ENCODE measurements at places on chromosomes 5 and 9. TPM values are rescaled to one million over a fixed set of nuclear protein-coding genes. Genes with fewer than 3 reads are reported as not detected.

The CCNJL gene
- 13.8 TPM for total RNA-seq

The CIZ1 gene
- total RNA-seq: 82.9 TPM

The KIF12 gene
- not detected for total RNA-seq

DNA sequence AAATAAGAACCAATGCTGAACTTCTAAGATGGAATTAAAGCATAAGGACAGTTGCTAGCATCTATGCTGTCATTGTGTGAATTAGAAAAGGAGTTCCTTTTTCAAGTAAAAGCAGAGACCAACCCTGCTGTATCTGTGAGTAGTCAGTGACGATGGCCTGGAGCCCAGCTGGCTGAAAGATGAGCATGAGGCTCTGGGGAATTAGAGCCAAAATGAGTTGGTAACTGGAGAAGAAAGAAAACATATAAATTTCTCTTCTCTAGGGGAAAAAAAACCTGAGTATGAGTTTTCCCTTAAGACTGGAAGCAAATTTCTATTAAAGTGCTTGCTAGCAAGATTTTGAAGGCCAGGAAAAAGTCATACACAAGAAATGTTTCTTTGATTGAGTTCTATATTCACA is 1.6 kb upstream of the SPZ1 start:
- DNase-seq: no peak

- no peak for DNase-seq
Observed at GRCh38 chr5:29304545-29304944, 1888.9 kb upstream of the CDH6 start.

DNA sequence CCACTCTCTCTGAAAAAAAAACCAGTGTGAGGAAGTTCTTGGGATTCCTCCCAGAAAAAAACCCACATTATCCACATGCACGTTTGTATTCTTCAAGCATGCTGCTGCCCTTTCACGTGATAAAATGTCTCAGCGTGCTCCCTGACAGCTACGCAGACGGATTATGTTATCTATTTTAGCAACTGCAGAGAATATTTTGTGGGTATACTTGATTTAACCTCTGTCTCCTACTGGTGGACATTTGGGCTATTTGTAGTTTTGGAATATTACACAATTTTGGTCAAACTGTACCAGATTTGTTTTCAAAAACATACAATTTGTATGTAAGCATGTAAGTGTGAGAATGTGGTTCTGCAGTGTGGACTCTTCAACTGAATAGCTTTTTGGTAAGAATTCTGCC is 10.7 kb downstream of the PRRC2B start:
- no peak for DNase-seq

GRCh38 chr5:173940269-173940668 is 48.7 kb upstream of the C5orf47 start:
- DNase-seq: no peak
